ENCODE measurements at places on chromosomes 16 and 17.

DNA sequence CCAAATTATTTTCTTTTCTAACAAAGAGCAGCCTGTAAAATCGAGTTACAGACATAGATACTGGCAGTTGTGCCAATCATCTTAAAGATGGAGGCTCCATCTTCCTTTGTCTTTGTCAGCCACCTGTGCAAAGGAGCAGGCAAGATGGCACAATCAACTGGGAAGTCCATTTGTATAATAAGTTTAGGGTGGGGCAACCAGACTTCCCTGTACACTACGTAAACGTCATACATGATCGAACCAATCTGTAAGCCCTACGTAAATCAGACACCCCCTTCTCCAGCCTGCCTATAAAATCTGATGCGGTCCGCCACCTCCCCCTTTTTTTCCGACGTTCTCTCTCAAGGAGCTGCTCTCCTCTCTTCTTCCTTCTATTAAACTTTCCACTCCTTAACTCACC lies 31.4 kb upstream of the MEAK7 start:
- no peak for DNase-seq

GRCh38 chr17:79620207-79621038 lies 9.6 kb upstream of the RBFOX3 start:
- DNase-seq: no peak

GRCh38 chr16:30004811-30005242 lies 6.0 kb downstream of the DOC2A start:
- no peak for DNase-seq

DNA sequence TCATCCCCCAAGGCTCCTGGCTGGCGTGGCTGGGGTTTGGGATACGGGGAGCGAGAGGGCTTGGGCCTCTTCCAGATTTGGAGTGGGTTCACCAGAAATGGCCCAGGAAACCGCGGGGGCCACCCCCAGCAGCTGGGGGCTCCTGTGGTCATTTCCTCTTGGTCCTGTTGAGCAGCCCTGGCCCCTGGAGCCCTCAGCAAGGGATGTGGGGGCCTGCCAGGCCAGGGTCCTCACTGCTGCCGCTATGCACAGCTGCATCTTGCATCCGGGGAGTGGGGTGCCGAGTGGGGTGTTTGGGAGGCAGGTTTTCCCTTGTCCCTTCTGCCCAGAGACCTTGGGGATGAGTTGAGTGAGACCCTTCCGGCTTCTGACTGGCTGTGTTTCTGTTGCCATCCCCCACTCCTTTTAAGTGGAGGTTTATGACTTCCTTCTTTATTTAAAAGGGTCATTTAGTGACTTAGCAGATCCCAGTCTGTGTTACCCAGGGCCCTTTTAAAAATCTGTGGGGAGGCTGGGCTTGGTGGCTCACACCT lies 319.8 kb downstream of the SEC14L1 start:
- DNase-seq: no peak

- DNase-seq: peak; percentile 52
Measured at GRCh38 chr17:80832266-80832676, 159.4 kb upstream of the CHMP6 start.

GRCh38 chr17:2155573-2155972 lies 100.7 kb downstream of the HIC1 start:
- no peak for DNase-seq

DNA sequence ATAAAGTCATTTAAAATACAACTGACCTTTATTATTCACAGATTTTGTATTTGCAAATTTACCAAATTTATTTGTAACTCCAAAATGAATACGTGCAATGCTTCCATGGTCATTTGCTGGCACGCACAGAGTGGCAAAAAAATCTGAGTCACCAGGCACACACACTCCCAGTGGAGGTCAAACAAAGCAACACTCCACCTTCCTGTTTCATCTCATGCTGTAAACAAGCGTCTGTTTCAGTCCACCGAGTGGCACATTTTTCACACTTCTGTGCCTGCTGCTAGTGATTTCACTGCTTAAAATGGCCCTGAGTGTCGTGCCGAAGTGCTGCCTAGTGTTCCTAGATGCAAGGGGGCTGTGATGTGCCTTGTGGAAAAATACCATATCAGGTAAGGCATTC lies 17.8 kb upstream of the ITGAE start:
- no peak for DNase-seq

- DNase-seq: no peak
Measured at GRCh38 chr17:33198954-33199353, 94.1 kb downstream of the ASIC2 start.

- no peak for DNase-seq
Measured at GRCh38 chr17:66025551-66025950, 166.4 kb downstream of the CEP112 start.

GRCh38 chr17:77598241-77598620 lies 360.3 kb upstream of the TNRC6C start:
- no peak for DNase-seq

- DNase-seq: no peak
Measured at GRCh38 chr16:81756615-81757356, 22.3 kb upstream of the PLCG2 start.

DNA sequence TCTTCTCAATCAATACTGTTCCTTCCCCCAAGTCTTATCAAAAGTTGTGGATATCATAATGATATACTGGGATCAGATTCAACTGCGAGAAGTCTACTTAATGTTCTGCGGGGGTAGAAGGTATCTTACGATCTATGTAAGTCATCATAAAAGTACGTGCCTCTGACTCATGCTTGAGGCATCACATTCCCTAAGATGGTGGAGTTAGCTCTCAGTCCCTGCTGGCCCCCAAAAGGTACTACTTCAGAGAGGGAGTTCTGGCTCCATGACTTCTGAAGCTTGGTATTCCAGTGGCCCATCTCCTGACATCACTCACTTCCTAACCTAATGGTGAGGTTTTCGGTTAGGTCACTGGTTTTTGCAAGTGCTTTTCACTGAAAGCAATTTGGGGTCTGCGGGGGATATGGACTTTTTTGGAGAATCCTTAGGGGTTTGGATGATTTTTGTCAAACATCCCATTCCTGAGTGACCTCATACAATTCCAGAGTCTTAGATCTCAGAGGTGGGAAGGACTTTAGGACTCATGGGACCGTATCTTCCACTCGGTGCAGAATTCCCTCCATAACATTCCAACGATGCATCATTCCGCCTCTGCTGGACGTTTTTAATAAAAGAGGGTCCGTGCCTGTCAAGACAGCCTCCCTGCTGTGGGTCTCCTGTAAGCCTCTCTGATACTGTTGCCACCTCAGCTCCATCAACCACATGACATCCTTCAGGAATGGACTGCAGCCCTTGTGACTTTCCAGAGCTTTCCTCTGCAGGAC lies 74.3 kb downstream of the DYNLRB2 start:
- no peak for DNase-seq

- no peak for DNase-seq
Measured at GRCh38 chr17:10651927-10652326, 5.2 kb downstream of the MYH3 start.

DNA sequence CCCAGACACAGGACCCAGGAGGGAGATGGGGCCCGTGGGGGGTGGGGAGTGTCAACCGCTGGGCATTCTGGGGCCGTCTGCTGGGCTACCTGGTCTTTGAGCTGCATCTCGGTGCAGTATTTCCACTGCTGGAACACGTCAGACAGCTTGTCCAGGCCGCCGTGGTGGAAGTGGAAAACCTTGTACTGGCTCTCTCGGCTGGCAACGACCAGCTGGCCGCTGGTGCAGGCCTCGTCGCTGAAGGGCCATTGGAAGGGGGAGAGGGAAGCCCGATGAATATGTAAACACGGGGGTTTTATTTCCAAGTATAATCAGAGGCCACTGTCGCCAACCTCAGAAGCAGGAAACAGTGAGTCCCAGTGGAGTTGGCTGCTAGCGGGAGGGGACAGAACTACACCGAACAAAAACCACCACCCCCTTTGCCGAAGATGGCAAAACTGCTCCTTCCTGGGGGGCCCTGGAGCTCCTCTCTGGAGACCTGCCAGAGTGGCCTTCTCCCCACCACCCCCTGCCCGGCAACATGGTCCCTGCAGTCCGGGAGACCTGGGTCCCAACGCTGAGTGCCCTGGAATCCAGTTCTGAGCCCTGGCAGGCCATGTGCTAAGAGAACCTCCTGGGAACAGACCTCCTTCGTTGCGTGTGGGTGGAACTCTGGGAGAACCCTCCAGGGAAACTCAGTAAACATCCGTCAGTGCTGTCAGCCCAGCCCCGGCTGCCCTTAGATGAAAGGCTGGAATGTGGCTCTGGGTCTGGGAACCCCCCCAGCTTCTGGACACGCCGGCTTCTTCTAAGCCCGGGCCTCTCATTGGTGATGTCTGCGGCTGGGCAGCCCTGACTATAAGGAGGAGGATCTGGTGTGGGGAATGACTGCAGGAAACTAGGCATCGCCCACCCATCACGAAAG lies 84.1 kb downstream of the TBC1D16 start:
- DNase-seq: peak; percentile 45

GRCh38 chr16:85661740-85662481 lies 26.8 kb downstream of the GINS2 start:
- DNase-seq: no peak

GRCh38 chr17:69712801-69713311 lies 298.4 kb downstream of the MAP2K6 start:
- DNase-seq: no peak

- no peak for DNase-seq
Measured at GRCh38 chr17:39063681-39064069, 87.8 kb downstream of the PLXDC1 start.

GRCh38 chr17:17494870-17495535 lies 1.2 kb downstream of the RASD1 start:
- DNase-seq: peak; percentile 20

- no peak for DNase-seq
Measured at GRCh38 chr17:38980490-38981217, 13.5 kb upstream of the FBXO47 start.

- no peak for DNase-seq
Measured at GRCh38 chr16:51822471-51822870, 671.4 kb upstream of the SALL1 start.

DNA sequence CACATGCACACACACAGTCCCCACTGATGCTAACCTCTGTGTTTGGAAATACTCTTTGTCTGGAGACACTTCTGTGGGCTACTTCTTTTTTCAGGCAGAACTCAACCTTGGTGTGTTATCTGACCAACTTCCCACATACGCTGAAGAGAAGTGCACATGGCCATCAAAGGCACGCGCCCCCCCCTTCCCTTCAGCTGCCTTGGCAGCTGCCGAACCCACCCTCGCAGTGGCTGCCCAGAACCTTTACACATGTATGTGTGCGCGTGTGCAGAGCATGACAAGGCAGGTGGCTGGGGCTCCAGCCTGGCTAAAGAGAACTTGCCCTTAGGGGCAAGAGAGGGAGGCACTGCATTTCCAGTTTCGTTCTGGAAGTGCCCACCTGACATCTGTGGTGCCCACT lies 3.9 kb downstream of the RAPGEFL1 start:
- no peak for DNase-seq

GRCh38 chr16:50455288-50455845 lies 86.6 kb upstream of the BRD7 start:
- DNase-seq: no peak

- DNase-seq: peak; percentile 55
Measured at GRCh38 chr16:57639172-57639887, 10.9 kb downstream of the ADGRG1 start.

- DNase-seq: no peak
Measured at GRCh38 chr16:17557480-17557879, 86.7 kb upstream of the XYLT1 start.

- DNase-seq: no peak
Measured at GRCh38 chr16:2702871-2703745, 16.9 kb downstream of the PRSS27 start.

DNA sequence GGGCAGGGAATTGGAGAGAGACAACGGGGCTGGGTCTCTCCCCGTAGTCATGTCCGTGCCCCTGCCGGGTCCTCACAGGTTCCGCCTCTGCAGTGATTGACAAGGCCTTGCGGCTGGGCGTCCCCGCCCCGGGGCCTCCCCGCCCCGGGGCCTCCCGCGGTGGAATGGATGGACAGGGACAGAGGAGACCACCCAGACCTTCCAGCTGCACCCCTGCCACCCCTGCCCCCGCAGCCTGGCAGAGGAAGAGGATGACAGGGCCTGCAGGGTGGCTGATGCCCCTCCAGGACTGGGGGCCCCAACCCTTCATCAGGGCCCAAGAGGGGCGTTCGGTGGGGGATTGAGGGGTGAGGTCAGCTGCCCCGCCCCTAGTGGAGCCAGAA lies 216.4 kb upstream of the CIBAR2 start:
- DNase-seq: no peak

DNA sequence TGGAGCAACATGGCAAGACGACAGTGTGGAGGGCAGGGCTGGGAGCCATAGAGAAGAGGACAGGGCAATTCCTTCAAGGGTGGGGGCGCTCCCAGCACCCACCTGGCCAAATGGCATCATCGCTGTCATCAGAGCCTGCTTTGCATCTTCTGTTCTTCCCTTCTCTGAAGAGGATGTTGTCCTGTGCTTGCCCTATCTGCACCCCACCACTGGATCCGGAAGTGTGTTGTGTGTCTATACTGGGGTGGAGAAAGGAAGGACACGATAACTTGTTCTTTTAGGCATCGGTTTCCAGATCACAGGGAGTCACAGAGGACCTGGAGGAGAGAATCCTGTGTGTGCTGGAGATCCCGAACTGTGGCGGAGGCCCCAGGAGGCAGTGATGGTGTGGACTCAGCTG lies 25.7 kb upstream of the ANKRD40CL start:
- no peak for DNase-seq

- no peak for DNase-seq
Measured at GRCh38 chr17:35372846-35373533, 431 bp downstream of the SLFN11 start.

GRCh38 chr17:67401598-67402504 lies 24.8 kb downstream of the PITPNC1 start:
- no peak for DNase-seq

GRCh38 chr16:20941636-20941926 lies 41.0 kb downstream of the LYRM1 start:
- DNase-seq: no peak

DNA sequence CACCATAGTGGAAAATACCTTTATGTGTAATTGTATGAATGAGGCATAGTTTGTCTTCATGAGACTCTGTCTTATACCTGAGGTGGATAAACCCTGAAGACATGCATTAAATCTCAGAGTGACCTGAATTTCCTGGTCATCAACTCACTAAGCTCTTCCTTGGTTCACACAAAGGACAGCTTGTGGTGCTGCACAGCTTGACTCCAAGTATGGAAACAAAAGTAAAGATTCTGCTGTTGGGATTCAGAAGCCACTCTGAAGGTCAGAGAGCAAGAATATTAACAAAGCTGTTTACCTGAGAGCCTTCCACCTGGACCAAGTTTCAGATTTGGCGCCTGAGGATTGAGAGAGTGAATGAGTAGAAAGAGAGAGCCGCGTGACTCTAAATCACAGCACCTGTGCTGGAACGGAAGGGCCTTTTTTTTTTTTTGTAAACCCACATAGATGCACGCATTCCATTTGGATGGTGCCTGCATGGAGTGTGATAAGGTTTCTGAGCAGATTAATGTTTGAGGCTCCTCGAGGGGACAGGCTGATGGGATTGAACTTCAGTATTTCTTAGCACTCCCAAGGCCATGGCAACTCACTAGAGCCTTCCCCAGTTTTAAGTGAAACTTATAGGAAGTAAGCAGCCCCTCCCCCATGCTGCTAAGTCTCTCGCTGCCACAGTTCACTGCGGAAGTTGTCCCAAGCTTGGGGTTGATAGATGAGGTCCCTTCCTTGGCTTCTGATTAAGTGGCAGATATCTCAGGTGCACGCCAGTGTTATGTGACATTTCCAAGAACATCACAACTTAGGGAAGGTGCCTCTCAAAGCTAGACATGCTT lies 28.7 kb downstream of the CALB2 start:
- no peak for DNase-seq

GRCh38 chr17:58120195-58120822 lies 27.9 kb upstream of the OR4D1 start:
- no peak for DNase-seq

Measured in occipital lobe (tissue), 3 donors.